ENCODE measurements at places on chromosomes 4 and X. TPM values are rescaled to one million over a fixed set of nuclear protein-coding genes. Genes with fewer than 3 reads are reported as not detected.

GRCh38 chrX:43002526-43003203 is 224.7 kb upstream of the PPP1R2C start:
- no peak for DNase-seq

DNA sequence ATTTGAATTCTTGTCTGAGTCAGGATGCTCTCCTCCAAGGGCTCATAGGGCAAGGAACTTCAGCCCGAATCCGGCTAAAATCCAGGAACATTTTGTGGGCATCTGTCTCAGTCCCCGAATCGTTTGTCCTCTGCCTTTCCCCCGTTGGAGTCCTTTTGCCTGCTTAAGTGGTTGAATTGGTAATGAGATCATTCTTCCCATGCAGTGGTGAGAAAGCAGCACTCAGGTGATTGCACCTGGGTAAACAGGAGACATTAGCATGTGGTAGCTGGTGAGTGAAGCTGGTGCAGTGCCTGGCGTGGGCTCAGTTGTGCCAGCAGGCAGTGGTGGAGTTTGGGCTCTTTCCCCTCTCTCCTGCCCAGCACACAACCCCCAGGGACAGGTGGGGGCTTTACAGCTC is 61.9 kb upstream of the MTM1 start:
- DNase-seq = peak; percentile 21

- DNase-seq = no peak
Observed at GRCh38 chr4:75834772-75835154, 67.5 kb downstream of the PPEF2 start.

DNA sequence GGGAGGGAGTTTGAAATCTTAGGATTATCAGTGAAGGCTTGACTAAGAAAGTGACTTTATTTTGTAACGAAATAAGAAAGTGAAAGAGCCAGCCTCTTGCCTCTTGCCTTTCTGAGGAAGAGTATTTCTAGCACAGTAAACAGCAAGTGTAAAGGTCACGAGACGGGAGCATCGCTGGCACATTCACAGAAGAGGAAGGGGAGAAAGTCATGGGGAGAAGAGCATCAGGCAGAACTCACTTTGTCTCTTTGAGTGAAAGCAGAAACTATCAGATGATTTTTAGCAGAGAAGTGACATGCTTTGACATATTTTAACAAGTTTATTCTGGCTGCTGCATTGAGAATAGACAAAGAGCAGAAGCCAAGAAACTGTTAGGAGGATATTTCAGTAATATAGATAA is 313.8 kb downstream of the CAMK2D start:
- no peak for DNase-seq

DNA sequence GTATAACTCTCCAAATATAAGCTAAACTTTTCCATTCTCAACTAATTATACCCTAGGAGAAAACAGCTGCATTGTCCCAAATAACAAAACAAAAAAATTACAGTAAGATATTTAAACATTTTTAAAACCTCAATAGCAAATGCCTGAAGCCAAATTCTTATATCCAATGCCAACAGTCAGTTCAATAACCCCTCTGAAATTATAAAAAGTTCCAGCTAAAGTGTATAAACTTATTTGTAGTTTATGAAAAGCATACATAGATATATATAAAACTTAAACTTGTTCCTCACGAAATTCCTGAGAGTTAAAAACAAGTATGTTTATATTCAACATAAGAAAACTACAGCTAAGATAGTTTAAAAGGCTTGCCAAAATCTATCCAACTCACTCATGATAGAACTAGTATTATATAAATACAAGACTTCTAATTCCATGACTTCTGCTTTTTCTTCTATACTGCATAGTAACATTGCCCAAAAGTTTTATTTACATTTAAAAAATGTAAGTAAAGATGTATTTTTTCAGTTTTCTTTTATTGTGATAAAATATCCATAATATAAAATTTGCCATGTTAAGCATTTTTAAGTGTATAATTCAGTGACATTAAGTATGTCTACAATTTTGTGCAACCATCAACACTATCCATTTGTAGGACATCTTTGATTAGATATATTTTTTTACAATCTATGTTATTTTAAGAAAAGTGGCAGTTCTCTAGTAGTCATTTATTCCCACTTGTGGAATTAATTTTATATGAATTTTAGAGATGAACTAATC is 72.8 kb downstream of the PPA2 start:
- DNase-seq = no peak

DNA sequence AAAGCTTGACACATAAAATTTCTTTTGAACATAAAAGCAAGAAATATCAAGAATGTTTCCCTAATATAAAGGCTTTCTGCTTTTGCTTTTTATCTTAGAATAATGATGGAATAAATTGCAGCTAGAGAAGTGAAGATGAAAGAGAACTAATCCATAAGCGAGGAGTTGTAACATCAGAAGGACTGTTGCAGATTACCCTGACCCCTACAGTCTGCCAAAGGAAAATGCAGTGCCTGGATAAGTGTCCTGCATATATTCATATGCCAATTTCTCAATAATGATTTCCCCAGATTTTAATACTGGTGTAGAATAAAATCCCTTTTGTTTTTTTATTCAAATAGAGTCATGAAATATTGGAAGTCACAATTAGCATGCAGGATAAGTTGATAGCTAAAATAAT is 115.9 kb downstream of the MAGEC2 start:
- DNase-seq = peak; percentile 0

The ADAM29 gene
- total RNA-seq = not detected

The MAGEC2 gene
- total RNA-seq = not detected

The SCOC gene
- total RNA-seq = 54.3 TPM

GRCh38 chr4:53185869-53186585 is 179.8 kb downstream of the SCFD2 start:
- no peak for DNase-seq

The GLRB gene
- total RNA-seq = 17.5 TPM

DNA sequence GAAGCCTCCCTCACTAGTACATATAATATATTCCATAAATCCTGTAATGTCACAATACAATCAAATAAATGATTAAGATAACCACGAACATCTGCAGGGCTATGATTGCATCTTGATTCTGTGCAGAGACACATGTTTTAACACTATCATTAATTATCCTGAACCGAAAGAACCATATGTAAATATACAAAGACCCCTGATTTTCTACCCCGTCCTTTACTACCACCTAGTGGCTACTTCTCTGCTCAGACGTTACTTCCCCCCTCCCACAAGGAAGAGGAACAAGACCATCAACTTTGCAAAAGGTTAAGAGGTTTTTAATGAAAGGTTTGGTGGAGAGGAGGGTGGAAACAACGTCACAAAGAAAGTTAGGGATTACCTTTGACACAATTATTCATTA is 134.0 kb downstream of the COL4A6 start:
- DNase-seq = peak; percentile 41

DNA sequence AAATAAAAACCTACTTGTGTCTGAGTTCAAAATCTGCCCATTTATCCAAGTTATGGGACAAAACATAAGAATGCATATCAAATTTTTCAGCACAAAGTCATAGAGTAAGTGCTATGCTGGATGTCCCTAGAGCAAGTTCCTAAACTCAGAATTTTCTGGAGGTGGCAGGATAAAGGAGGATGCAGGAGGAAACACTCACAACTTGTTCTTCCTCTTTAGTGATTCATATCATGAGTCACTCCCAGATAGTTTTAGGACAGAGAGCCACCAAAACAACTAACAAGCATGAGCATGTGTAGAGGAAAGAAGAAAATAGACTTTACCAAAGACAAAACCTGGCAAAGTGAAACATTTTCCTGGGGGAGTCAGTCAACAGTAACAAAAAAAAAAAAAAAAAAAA is 302.7 kb downstream of the KCTD8 start:
- peak; percentile 87 for DNase-seq

The PDCL2 gene
- not detected for total RNA-seq
